ENCODE measurements at places on chromosomes 3 and 15. TPM values are rescaled to one million over a fixed set of nuclear protein-coding genes. Genes with fewer than 3 reads are reported as not detected.

DNA sequence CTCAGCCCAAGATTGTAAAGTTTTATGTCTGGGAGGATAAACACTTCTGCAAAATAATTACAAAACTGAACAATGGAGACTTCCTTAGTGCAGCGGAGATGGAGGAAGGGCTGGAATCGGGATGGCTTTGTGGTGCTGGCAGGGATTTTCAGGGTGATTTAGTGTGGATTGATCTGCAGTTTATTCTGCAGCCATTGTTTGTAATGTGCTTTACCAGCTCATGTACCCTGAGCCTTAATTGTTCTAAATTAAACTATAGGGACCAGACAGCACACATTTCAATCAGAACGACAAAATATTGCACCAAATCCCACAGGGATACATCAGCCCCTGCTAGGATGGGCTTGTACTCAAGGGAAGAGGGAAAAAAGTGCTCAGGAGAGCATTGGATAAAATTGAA, 103.2 kb upstream of the ONECUT1 start:
- no peak for DNase-seq

GRCh38 chr3:30547716-30548115, 58.7 kb upstream of the TGFBR2 start:
- no peak for DNase-seq

- peak; percentile 72 for DNase-seq
These were observed 15.0 kb upstream of the PLD1 start for GRCh38 chr3:171825222-171825828.

DNA sequence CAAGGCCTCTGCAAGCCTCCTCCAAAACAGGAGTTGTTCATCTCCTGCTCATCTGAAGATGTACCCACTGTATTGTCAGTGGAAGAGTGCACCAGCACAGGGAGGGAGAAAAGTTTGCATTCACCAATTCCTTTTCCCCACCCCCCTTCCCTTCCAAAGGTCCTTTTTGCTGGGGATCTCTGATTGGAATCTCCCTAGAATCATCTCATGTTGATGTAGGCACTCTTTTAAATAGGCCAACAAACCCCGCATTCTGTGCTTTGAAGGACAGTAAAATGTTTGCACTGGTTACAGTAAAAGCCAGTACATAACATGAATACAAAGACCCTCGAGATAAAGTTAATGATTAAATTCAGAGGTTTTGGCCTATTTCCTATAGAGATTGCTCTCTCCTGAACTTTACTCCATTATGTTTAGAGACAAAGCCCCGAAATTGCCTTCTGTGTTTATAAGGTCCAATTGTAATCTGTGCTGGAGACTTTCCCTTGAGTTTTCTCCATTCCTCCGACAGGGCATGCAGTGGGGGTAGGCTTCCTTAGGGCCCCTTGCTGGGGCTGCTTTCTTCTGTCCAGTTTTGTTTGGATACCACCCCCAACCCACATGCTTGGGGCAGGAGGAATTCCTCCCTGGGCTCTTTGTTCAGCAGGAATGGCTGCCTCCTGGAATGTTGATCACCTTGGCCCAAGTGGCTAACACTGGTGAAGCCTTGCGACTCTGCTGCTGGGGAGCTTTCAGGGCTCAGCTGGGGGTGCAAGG, 22.5 kb downstream of the TRIM71 start:
- no peak for DNase-seq

DNA sequence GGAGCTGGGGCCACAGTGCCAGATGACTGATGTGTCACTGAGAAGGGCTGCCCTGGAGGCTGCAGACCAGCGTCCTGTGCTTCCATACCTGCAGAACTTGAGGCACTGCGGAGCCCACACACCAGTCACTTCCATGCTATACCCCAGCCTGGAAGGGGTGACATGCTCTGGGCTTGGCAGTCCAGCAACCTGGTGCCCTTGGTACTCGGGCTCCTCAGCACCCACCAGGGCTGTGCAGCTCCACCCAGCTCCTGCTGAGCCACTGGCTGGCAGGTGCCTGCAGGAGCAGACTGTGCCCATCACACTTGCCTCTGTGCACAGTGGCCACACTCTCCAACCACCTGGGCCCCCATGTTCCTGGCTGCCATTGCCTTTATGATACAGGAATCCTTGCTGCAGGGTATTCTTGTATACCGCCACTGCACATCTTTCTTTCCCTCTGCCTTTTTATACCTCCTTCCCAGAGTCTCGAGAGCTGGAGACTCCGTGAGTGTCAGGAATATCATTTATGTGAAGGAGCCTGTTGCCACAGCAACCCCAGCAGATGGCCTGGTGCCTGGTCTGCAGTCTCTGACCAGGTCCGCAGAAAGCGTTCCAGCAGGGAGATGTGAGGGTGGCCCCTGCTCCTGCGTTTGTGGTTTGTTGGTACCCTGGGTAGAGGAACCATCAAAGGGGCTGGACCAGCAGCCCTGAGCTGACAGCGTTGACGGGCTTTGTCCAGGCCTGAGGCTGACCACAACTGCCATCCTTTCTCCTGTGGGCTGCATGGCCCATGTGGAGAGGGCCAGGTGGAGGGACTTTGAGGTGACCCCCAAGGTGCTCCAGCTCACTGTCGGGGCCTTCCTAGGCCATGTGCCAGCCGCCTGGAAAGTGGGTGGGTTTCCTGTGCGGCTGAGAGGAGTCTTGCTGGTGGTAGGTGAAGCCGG, 93.4 kb upstream of the PLXNA1 start:
- no peak for DNase-seq

GRCh38 chr3:49020330-49021212, 1.4 kb upstream of the NDUFAF3 start:
- no peak for DNase-seq

- no peak for DNase-seq
These were observed 99.0 kb upstream of the NEO1 start for GRCh38 chr15:72953306-72953705.

DNA sequence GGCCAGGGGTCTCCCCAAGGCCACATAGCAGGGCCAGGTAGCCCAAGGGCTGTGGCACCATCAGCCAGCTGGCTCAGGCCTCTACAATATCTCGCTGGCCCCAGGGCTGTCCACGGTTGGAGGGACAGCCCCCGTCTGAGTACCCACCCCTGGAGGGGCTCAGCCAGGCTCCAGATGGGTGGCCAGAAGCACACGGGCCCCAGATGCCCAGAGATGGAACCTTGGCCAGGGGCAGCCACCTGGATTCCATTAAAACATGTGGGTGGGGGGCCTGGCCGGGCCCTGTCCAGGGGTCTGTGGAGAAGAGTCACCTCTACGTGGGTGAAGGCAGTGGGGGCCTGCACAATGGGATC, 8.4 kb downstream of the CSPG4 start:
- no peak for DNase-seq

- no peak for DNase-seq
These were observed 38.8 kb downstream of the LMCD1 start for GRCh38 chr3:8540456-8540855.

DNA sequence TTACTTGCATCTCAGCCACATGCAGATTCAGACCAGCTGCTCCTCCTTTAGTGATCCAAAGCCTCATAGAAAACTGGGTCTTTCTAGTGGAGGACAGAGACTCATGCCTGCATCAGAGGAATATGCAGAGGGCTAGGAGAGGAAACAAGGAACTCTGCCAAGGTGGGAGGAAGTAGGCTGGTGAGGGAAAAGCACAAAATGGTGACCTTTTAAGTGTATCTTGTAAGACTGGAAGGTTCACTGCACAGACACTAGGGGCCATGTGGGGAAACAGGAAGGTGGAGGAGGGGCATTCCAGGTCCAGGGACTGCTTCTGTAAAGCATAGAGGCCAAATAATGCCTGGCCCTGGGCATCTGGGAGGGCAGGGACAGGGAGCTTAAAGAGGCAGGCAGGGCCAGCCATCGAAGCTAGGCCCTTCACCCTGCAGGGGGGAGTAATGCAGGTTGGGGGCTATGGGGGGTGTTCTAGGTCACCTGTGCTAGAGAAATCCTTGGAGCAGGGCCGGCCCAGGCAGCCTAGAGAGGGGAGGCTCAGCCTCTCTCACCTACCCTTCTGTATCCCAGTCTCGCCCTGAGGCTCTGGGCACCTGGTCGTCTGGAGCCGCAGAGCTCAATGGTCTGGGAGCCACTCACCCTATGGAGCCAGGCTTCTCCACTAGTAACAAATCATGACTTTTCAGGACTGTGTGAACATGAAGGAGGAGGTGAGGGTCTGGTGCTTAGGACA, 117.7 kb downstream of the DNAJB8 start:
- no peak for DNase-seq

GRCh38 chr15:87941606-87942005, 314.9 kb downstream of the NTRK3 start:
- no peak for DNase-seq

- DNase-seq = no peak
These were observed 35.0 kb downstream of the CIP2A start for GRCh38 chr3:108554229-108554628.

DNA sequence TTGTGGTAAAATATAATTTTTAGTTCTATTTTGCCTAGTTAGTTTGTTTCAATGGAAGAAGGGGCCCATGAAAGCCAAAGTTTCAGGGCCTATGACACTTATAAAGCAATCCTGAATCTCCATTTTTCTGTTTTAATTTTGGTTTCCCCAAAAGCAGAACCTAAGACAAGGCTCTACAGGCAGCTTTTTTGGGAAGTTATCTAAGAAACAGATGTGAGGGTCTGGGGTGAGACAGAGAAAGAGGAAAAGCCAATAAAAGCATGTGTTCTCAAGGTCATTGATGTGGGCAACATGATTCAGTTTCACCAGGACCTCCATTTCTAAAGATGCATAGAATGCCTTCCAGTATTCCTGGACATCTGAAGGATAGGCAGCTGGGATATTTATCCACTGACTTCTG, 598.5 kb downstream of the PDCD6IP start:
- DNase-seq = no peak

- peak; percentile 68 for DNase-seq
These were observed 63.8 kb upstream of the ACP3 start for GRCh38 chr3:132253262-132253878.

DNA sequence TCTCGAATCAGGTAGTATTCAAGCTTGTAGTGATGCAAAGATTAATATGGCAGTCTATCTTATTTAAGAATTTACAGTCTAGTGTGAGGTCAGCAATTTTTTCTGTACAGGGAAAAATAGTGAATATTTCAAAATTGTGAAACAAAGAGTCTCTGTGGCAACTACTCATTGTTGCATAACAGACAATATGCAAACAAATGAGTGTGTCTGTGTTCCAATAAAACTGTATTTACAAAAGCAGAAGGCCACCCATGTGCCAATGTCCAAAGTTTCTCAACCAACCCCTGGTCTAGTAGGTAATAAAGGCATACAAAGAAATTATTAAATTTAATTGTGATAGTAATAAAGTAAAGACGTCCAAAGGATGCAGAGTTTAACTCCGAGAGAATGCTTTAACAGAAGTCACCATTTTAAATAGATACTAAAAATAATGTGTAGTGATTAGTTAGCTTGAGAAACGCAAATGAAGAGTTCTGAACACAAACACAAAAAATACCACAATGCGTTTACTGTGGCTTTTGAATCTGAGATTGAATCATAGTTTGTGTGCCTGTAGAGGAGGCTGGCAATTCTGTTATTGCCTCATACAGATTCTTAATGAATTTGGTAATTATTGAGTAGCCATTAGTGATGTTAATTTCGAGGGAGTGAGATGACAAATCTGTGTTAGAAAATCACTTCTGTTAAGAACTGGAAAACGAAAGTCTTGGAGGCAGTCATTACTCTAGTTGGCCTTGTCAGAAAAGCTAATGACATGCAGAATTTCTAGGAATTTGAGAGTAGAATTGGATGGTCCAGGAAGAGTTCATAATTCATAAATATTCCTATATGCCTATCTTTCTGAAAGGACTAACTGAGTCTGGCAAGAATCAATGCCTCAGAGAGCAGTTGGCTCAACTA, 48.7 kb downstream of the CADM2 start:
- DNase-seq = no peak

DNA sequence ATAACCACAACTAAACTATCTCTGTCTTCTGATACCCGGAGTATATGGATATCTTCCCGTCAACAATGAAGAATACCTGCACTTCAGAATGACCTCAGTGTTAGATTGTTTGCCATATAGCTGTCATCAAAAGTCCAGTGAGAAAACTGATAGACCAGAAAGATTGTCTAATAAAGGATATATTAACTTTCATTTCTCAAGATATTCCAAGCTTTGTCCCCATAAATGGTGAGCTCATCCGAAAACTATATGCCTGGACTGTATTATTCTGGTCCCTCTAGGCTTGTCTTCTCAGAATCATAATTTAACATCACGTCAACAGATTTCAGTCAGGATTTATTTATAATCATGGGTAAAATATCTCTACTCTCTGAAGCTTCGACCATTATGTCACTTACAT, 100.5 kb downstream of the ATP8B4 start:
- DNase-seq = no peak

DNA sequence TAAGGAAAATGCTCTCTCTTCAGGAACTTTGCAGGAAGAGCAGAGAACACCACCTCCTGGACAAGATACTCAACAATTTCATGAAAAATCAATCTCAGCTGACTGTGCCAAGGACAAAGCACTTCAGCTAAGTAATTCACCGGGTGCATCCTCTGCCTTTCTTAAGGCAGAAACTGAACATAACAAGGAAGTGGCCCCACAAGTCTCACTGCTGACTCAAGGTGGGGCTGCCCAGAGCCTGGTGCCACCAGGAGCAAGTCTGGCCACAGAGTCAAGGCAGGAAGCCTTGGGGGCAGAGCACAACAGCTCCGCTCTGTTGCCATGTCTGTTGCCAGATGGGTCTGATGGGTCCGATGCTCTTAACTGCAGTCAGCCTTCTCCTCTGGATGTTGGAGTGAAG, 200.5 kb downstream of the AKAP13 start:
- no peak for DNase-seq

GRCh38 chr15:70382009-70382749, 284.5 kb upstream of the TLE3 start:
- DNase-seq = no peak

- no peak for DNase-seq
These were observed 14.9 kb upstream of the WNT7A start for GRCh38 chr3:13894807-13895154.

The P4HTM gene
- total RNA-seq = 12.8 TPM

The CTDSPL2 gene
- 46.6 TPM for total RNA-seq

The IL17RD gene
- total RNA-seq = 0.55 TPM

The AVEN gene
- total RNA-seq = 16.5 TPM

The VIPR1 gene
- total RNA-seq = not detected

The IMPG2 gene
- total RNA-seq = 0.08 TPM

The GP5 gene
- total RNA-seq = not detected

The DNAJC17 gene
- total RNA-seq = 50.4 TPM

The CDC25A gene
- total RNA-seq = 12.2 TPM

The CYP1A1 gene
- total RNA-seq = 2.3 TPM

The ABI3BP gene
- total RNA-seq = 0.64 TPM

The DUOX1 gene
- not detected for total RNA-seq
